ENCODE measurements at places on chromosomes 4 and X. TPM values are rescaled to one million over a fixed set of nuclear protein-coding genes. Genes with fewer than 3 reads are reported as not detected.

GRCh38 chrX:40445691-40446090 is 135.1 kb upstream of the ATP6AP2 start:
- DNase-seq: no peak

- no peak for DNase-seq
These were observed 48.2 kb upstream of the KLF3 start for GRCh38 chr4:38615847-38616246.

The GAGE13 gene
- not detected for total RNA-seq

The EIF4E gene
- 50.7 TPM for total RNA-seq

DNA sequence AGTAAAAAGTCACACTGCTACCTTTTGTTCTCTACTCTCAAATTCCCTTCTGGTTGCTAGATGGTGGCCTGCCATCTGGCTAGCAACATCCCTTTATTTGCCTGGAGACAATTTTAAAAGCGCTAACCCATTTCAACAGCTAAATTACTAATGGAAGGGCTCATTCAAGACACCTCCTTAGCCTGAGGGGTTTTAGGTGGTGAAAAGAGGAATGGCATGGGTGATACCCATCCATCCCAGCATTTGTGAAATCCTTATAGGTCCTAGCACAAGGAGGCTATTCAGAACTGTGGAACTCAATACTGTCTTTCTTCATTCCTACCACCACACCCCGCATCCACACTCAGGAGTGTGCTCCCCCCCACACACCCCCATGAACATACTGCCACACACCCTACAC is 33.5 kb downstream of the ARHGEF9 start:
- no peak for DNase-seq

DNA sequence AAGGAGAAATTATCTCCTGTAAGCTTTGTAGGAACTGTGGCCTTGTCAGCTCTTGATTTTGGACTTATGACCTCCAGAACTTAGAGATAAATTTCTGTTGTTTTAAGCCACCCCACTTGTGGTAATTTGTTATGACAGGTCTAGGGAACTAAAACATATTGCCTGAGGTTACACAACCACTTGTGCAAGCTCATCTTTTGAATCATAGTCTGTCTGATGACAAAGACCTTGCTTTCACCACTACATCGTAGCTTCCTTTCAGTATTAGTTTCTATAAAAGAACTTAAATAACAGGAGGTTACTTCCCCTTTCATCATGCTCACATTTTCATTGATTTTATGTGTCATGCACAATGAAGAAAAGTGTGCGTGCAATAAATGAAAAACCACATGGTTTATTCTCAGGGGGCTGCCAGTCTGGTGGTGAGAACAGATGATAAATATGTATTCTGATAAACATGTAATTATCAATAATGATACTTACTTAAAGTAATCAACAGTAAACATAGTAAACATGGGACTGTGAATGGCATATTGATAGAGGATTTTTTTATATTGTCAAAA is 690.0 kb upstream of the HS3ST1 start:
- no peak for DNase-seq

DNA sequence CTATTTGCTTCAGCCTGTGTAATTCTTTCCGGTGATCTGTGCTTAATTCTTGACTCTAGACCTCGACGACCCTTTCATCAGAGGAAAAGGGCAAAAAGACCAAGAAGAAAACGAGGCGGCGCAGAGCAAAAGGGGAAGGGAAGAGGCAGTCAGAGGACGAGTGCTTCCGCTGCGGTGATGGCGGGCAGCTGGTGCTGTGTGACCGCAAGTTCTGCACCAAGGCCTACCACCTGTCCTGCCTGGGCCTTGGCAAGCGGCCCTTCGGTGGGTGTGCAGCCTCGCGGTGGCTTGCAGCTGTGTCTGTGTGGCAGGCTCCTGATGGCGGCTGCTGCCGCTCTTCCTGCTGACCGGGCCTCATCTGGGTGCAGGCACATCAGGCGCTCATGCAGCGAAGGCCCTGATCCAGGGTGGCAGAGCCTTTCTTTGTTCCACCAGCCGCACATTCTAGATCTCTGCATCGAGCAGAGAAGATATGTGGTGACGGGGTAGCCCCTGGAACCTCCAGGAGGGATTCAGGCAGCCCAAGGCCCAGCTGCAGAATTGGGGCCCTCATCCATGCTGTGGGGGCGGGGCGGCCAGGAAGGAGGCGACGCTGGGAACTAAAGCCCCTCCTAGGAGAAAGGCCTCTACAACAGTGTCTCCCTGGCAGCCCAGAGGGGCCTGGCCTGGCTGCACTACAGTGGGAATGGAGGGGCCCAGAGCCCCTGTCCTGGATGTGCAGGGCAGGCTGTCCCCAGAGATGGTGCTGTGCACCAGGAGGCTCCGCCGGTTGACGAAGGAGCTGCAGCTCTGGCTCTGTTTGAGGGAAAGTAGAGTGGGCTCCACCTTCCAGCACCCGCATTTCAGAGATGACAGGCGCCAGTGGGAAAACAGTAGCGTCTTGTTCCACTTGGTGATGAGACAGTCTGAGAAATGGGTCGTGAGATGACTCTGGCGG is 32.1 kb downstream of the NELFA start:
- DNase-seq: no peak
